ENCODE measurements at places on chromosomes 4 and X.

DNA sequence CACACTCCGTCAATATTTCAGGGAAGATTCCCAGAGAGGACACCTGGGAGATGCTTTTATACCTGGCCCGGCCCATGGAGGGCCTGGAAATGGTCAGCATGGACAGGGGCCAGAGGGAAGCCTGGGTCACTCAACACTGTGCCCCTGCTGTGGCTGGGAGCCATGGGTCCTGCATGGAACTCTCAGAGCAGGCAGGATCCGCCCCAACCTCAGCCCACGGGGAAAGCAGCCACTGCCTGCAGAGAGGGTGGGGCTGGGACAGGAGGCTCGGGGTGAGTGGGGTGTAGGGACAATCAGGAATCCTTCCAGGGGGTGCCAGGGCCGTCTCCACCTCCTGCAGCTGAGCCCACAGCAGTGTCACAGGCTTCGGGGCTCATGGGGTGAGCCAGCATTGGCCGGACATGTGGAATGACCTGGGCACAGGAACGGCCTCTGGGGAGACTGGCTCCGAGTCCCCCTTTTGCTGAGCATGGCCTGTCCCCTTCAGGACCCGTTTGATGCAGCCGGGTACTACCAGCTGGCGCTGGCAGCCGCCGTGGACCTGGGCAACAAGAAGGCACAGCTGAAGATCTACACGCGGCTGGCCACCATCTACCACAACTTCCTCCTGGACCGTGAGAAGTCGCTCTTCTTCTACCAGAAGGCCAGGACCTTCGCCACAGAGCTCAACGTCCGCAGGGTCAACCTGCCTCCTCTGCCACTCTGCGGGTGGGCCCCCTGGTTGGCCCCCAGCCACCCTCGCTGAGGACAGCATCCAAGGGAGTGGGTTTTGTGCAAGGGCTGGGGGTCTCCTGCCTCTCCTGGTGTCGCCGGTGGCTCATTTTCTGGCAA is 29.1 kb upstream of the HTRA3 start:
- DNase-seq = no peak

GRCh38 chr4:83989835-83990234 is 453.9 kb downstream of the GPAT3 start:
- no peak for DNase-seq

- no peak for DNase-seq
Observed at GRCh38 chrX:148298737-148299136, 201.7 kb upstream of the AFF2 start.

- DNase-seq = no peak
Observed at GRCh38 chrX:68895341-68895755, 66.5 kb downstream of the EFNB1 start.

- DNase-seq = no peak
Observed at GRCh38 chrX:152842772-152843338, 12.0 kb downstream of the NSDHL start.

- DNase-seq = no peak
Observed at GRCh38 chr4:110867251-110867960, 244.5 kb upstream of the PITX2 start.

- no peak for DNase-seq
Observed at GRCh38 chr4:40199999-40200874, 3.4 kb downstream of the RHOH start.

- DNase-seq = no peak
Observed at GRCh38 chr4:7201420-7202305, 9.3 kb downstream of the SORCS2 start.

DNA sequence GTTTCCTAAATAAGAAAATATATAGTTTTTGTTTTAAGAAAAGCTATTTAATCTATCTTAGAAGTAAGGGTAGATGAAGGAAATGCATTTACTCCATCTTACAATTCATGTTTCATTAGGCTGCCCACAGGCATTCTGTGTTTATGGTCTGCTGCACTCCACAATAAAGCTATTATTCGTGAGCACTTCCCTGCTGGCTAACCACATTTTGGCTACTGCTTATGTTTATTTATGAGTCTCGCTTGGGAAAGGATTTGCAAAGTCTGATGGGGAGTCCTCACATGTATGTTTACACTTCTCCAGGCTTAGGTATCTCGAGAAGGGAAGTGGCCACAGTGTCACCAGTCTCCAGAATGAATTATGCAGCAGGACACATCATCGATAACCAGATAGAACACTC is 260.8 kb upstream of the VCX start:
- no peak for DNase-seq

DNA sequence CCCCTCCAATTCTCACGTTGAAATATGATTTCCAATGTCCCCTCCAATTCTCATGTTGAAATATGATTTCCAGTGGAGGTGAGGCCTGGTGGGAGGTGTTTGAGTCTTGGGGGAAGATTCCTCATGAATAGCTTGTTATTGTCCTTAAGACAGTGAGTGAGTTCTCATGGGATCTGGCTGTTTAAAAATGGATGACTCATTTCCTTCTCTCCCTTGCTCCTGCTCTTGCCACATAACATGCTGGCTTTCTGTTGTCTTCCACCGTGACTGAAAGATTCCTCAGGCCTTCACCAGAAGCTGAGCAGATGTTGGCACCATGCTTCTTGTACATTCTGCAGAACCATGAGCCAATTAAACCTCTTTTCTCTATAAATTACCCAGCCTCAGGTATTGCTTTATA is 346.8 kb upstream of the TECRL start:
- no peak for DNase-seq

- peak; percentile 56 for DNase-seq
Observed at GRCh38 chr4:89226665-89227574, 80.7 kb downstream of the GPRIN3 start.
